ENCODE measurements at places on chromosomes 16 and 17.

DNA sequence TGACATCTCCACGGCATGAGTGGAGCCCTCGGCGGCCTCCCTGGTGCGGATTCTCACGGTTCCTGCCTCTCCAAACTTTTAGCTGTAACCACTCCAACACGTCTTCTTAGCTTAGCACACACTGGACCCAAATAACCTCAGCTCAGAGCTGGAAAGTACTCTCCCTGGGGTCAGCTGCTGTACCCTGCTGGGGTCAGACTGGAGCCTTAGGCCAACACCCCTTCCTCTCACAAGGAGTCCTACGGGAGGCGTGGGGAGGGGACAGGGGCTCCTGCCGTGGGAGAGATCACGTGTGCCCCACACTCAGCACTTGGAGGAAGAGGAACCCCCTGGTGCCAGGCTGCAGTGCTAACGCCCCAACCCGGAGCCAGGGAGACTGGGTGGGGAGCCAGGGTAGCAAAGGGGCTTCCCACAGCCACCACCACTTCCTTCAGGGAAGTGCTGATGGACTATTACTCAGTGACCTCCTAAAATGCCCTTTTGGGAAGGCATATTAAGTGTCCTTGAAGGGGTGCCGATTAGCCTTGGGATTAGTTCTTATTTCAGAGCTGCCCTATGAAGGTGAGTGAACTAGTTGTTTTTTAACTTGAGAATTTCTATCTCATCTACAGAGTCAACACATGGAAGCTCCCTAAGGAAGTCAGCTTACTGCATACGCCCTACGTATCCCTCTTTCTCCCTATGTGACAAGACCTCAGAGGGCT lies 124.0 kb downstream of the HIC1 start:
- no peak for DNase-seq

DNA sequence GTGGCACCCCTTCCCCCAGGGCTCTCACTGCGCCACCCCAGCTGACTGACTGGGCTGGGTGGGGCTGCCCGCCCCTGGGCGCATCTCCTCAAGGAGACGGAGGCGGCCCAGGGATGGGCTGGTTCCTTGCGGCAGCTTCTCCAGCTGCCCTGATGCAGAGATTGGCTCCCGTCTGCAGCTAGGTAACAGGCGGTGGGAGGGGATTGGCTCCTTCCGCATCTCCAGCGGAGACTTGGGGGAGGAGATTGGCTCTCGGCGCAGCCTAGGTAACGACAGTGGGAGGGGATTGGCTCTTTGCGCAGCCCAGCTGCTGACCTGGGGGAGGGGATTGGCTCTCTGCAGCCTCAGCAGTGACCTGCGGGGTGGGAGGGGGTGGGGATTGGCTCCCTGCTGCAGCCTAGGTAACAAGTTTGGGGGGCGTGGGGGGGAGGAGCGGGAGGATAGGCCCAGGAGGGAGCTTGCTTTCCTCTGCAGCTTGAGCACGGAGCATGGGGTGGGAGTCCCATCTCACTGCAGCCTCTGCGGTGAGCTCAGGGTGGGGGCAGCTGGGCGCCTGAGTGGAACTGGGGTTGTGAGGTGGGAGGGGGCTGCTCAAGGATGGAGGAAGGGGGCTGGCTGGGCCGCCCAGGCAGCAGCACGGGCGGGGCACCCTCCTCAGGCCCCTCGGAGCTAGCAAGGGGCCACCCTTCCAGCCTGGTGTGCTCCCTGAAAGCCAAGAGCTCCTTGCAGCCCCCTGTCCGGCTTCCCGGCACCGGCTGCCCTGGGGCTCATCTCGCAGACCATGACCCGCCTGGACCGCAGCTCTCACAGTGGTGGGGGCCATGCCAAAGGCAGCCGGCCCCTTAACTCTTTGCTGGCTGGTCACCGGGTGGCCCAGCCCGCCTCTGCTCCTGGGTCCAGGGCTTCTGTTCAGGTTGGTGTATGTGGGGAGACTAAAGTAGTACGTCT lies 6.4 kb downstream of the NFE2L1 start:
- no peak for DNase-seq

GRCh38 chr16:17657045-17657444 lies 186.3 kb upstream of the XYLT1 start:
- DNase-seq = no peak

- no peak for DNase-seq
Observed at GRCh38 chr16:30979170-30980022, 5.6 kb upstream of the HSD3B7 start.

DNA sequence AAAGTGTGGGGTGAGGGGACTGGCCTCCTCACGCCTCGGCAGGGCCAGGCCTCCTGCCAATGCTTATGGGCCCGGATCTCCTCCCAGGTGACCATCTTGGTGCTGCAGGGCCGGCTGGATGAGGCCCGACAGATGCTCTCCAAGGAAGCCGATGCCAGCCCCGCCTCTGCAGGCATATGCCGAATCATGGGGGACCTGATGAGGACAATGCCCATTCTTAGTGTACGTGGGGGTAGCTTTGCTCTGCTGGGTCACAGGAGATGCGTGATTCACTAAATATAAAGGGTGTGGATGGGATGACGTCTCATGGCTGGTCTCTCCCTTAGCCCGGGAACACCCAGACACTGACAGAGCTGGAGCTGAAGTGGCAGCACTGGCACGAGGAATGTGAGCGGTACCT lies 19.5 kb downstream of the NUP85 start:
- no peak for DNase-seq

DNA sequence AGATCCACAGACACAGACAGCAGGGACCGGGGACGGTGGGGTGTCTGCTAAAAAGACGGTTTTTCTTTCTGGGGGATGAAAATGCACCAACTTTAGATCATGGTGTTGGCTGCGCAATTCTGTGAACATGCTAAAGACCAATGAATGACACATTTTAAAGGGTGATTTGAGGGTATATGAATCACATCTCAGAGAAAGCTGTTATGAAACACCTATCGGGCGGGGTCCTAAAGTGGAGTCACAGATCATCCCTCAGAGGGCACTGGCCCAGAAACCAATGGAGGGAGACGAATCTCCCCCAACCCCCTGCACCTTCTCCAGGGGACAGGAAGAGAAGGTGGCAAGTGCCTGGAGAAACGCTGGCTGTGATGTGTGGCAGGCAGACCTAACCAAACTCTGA lies 26.0 kb downstream of the KLHDC4 start:
- no peak for DNase-seq

GRCh38 chr16:47211218-47211617 lies 67.5 kb upstream of the NETO2 start:
- DNase-seq = no peak
